ENCODE measurements at places on chromosomes 5 and 9.

- no peak for DNase-seq
These were observed 42.7 kb upstream of the NCS1 start for GRCh38 chr9:130129432-130130061.

- no peak for DNase-seq
These were observed 168.4 kb downstream of the TTLL11 start for GRCh38 chr9:121924700-121925099.

GRCh38 chr5:127958421-127959011, 125.0 kb upstream of the SLC12A2 start:
- DNase-seq = no peak

DNA sequence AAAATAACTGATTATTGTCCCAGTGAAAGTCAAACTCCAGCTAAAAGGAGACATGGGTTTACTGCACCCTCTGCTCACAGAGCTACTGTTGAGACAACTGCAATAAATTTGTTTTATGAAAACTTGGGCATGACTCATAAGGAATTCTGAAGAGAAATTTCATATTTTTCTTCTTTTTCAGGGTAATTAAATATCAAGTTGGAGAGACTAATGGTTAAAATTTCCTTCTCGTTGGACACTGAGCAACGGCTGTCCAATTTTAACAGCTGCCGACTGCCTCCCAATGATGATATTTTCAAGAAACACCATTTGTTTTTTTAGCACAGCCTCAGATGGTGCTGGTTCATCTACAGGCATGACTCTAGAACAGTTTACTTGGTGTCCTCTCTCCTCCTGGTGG, 259.2 kb upstream of the RGMB start:
- DNase-seq = no peak

DNA sequence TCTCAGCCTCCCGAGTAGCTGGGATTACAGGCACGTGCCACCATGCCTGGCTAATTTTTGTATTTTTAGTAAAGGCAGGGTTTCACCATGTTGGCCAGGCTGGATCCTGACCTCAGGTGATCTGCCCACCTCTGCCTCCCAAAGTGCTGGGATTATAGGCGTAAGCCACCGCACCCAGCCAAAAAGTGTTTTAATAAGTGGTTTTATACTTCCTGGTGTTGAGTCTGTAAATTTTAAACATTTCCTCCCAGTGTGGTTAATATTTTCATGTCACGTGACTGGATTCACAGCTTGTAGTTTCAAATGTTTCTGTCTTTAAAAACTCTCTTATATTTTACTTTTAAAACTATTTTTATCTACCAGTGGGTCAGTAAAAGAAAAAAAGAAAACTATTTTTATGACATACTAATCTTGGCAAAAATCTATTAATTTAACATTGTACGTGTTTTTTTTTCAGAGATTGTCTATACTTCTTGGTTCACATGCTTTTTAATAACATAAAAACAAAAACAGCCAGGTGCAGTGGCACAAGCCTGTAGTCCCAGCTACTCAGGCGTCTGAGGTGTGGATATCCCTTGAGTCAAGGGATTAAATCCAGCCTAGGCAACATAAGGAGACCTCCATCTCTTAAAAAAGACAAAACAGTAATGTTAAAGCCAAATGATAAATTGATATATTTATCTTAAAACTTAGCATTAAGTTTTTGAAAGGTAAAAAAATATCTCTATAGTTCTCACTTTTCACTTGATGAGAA, 117.1 kb downstream of the DMXL1 start:
- no peak for DNase-seq

GRCh38 chr9:91530829-91531228, 107.2 kb upstream of the NFIL3 start:
- DNase-seq = no peak

DNA sequence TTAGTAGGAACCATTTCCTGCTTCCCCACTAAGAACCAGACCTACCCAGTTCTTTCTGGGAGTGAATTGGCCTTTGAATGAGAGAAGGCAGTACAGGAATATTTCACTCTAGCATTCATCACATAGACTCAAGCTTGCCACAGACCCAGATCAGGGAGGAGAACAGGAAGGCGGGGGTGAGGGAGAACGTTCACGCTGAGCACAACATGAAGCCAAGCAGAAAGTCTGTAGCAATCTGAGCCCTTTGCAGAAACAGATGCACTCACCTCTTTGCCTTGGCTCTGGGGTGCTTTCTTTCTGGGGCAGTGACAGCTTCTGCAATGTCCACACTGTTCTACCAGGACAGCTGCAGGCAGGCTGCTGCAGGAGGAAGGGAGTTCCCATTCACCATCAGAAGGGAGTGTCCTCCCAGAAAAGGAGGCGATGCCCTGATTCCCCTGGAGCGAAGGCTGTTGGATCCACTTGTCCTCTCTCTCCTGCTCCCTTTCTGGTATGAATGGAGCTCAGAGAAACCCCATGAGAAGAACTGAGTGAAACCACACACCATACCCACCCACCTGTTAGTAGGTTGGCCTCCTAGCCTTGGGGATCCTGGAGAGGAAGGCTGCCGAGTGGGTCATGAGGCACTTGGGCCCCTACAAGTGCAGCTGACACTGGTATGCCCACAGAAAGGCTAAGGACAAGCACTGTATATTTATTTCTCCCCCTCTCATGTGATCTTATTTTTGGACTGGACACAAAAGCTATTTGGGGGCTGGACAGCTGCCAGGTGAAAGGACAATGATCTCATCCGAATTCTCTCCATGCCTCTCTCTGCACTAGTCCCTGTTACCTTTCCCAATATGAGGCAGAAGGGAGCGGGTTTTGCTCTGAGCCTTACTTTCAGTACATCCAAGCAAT, 11.7 kb upstream of the FGF1 start:
- no peak for DNase-seq

DNA sequence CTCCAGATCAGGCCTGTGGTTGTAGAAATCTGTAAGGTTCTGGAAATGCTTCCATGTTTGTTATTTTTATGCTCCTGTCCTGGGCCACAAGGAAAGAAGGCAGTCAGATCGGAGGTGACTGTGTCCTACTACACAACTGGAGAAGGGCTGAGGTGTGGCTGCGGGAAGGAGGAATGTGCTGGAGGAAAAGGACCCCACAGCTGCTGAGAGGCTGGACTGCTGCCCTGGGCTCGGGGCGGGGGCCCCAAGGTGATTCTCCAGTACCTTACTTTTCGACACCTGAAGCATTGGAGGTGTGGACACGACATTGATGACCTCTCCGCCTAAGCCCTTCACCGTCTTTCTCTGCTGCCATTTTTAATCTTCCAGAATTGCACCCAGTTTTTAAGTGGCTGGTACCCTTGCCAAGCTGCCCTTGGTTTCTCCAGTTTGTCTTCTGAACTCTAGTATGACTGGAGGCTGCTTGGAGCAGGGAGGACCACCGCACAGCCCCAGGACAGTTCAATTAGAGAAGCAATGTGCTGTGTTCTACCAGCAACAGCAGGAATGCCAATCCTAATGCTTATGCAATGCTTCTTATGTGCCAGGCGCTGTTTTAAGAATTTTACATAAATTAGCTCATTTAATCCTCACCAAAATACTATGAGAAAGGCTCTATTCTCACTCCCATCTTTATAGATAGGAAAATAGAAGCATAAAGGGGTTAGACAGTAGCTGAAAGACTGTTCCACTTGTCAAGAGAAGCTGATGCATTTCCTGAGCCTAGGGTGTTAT, 13.5 kb upstream of the ANKRD33B start:
- no peak for DNase-seq

- DNase-seq = no peak
These were observed 15.3 kb upstream of the NOL6 start for GRCh38 chr9:33489066-33489465.

GRCh38 chr5:113057557-113057984, 81.0 kb downstream of the DCP2 start:
- DNase-seq = no peak

DNA sequence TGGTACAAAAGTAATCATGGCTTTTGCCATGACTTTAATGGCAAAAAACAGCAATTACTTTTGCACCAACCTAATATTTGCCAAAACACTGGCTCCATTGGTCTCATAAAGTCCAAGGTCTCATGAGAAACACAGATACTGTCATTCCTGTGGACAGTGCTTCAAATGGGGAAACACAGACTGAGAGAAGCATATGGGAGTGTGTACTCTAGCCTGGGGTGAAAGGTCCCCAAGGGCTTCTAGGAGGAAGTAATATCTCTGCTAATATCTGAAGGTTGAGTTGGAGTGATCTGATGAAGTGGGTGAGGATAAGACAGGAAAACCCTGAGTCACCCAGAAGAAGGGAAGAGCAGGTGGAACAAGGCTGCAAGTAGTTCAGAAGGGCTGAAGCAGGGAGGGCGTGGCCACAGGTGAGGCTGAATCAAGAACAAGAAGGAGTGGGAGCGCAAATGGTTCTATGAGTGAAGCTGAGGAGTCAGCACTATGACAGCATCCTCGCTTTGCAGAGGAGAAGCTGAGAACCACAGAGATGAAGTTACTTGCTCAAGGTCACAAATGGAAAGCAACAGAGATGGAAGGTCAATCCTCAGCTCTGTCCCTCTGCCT, 164.1 kb downstream of the ASTN2 start:
- no peak for DNase-seq

GRCh38 chr5:173883347-173883924, 4.7 kb upstream of the CPEB4 start:
- no peak for DNase-seq

DNA sequence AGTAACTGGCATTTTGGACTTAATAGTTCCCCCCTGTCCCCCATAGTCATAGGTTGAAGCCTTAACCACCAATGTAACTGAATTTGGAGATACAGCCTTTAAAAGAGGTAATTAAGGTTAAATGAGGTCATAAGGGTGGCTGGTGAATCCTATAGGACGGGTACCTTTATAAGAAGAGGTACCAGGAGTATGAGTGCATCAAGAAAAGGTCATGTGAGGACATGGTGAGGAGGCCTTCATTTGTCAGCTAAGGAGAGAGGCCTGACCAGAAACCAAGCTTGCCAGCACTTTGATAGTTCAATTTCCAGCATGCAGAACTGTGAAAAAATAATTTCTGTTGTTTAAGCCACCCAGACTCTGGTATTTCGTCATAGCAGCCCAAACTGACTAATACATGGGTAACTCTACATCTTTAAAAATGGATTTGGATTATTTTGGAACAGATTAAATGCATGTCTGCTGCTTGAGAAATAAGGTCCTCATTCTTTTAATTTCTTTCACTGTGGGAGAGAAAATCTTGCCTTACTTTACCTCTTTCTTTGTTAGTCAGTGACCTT, 9.7 kb downstream of the RASA1 start:
- no peak for DNase-seq

DNA sequence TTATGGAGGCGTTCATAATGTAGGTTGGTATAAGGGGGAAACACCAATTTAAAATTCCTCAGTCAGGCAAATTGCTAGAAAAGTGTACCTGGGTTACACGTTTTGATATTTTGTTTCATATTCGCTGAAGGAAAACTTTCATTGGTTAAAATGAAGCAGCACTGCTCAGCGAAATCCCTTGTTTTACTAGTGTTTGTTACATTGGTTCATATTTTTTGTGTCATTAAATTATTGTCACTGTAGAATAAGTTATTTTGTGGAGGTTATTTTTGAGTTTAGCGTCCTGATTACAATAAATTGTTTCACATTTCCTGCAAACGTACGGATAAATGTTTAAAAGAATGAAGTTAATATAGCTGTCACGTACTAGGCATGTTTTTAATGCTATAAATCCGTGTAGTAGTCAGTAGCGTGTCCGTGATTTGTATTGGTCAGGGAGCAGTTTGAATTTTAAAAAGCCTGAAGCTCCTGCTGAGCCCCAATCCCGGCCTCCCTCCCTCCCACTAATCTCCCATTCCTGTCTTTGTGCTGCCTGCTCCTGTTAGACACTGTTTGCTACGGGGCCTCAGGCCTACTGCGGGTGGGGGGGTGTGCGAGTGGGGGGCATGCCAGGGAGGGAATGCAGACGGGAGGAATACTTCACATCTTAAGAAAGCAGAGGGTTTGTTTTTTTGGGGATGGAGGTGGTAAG, 2.0 kb downstream of the NIPBL start:
- DNase-seq = no peak

DNA sequence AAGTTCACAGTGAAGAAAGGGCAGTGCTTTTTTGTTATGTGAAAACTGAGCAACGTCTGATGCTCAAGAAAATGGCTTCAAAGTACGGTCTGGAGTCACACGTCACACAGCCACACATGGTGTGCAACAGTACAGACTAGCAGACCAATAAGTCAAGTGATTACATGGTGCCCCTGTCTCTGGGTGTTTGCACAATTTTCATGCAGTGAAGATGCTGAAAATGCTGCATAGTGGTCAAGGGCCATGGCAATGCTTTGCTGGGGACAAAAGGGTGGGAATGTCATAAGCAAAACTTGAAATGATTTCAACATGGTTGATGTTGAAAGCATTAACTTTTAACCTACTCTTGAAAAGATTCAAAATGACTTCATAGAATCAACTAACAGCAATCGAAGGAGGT, 231.2 kb downstream of the EBF1 start:
- DNase-seq = no peak

- no peak for DNase-seq
These were observed 53.6 kb upstream of the POU5F2 start for GRCh38 chr5:93794954-93795353.

DNA sequence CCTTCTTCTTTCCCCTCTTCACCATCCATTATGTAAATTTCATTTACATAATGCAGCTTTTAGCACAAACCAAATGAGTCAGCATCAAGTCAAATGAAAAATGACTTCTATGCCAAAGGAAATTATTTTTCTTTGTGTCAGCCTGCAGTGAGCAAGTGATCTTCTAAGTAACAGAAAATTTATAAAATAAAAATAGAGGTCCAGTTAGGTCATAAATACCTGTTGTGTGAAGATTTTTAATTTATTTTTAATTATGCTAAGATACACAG, 16.7 kb upstream of the THG1L start:
- no peak for DNase-seq

- DNase-seq = no peak
These were observed 615.1 kb upstream of the NUDT12 start for GRCh38 chr5:104177651-104178050.

DNA sequence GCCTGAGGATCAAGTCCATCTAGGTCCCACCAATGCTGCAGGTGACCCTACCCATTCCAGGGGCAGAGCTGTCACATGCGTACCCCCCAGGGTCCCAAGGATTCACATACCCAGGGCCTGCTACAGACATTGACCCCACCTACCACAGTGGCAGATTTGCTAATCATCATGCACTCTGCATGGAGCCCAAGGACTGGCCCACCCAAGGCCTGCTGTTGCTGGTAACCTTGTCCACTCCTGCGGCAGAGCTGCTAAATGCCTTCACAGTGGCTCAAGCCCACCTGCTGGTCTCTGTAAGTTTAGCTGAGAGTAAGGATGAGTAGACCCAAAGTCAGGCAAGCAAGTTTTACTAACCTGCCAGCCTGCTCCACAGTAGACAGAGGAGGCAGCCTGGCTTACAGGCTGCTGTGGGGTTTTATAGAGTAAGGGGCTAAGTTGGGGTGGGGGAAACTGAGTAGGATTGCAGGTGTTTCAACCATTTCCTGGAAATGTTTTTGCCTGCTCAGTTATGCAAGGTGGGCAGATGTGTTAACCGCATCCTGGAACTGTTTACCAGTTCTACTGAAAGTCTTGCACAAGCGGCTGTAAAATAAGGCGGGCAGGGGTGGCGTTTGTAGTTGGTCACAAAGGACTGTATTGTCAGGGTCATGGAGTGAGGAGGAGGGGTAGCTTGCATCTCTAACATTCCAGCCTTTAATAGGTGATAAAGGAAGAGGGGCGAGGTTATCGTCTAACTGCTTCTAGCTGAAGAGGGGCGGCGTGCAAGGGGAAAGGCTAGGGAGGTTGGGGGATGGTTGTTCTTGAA, 2163.5 kb upstream of the WWC1 start:
- no peak for DNase-seq

- DNase-seq = no peak
These were observed 27.6 kb downstream of the CRB2 start for GRCh38 chr9:123383512-123384170.
